Stimulated activated CD4-positive, alpha-beta T cell treated with anti-CD3 and anti-CD28 coated beads, Interleukin-1b, Interleukin-23, amount 100 ng/mL, for 4 hours (primary cell): ENCODE measurements at places on chromosomes 13 and 19.
A peak's percentile ranks its signal among the peaks of the same experiment; 100 is the strongest.

- no peak for DNase-seq
Observed at GRCh38 chr13:111302045-111302726, 18.3 kb upstream of the TEX29 start.

DNA sequence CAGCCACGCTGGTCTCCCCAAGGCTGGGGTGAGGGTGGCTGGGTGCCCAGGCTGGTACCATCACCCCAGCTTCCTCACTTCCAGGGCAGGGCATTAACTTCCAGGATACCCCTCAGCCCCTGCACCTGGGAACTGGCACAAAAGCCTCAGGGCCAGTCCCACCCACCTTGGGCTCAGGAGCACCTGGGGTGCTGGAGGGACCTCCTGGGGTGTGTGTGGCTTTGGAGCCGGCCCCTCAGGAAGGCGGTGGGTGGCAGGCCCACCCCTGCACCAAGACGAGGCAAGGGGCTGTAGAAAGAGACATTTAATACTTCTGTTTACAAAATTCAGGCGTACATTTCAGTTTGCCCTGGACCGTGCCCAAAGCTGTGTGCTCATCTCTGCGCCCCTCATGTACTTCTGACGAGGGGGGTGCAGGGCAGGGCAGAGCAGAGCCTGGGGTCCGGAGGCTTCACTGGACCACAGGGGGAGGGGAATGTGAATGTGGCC, 16.8 kb downstream of the MPND start:
- DNase-seq, result no peak

GRCh38 chr13:77460195-77460594, 75.3 kb upstream of the SCEL start:
- no peak for DNase-seq

DNA sequence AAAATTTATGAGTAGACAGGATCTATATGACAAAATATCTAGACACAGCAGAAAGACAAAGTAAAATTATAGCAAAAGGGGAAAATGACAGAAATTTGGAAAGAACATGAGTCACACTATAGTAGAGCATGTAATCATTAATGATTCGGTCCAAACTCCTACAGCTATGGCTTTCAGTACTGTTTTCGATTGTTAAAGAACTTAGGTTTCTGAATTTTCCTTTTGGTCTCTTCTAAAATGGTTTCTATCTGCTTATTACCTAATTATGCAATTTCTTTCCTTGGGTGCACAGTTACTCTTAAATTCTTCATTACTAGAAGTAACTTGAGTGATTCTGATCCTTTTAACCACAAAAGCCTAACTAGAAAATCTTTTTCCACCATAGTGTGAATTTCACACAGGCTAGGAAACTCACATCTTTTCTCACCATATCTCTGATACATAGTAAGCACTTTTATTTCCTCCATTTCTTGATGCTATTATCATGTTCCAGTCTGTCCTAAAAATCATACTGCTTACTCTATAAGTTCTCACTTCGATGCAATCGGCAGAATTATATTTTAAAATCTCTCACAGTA, 1101.4 kb downstream of the PCDH9 start:
- no peak for DNase-seq

GRCh38 chr19:34838753-34839431, 65.9 kb upstream of the ZNF599 start:
- DNase-seq, result peak; percentile 14

DNA sequence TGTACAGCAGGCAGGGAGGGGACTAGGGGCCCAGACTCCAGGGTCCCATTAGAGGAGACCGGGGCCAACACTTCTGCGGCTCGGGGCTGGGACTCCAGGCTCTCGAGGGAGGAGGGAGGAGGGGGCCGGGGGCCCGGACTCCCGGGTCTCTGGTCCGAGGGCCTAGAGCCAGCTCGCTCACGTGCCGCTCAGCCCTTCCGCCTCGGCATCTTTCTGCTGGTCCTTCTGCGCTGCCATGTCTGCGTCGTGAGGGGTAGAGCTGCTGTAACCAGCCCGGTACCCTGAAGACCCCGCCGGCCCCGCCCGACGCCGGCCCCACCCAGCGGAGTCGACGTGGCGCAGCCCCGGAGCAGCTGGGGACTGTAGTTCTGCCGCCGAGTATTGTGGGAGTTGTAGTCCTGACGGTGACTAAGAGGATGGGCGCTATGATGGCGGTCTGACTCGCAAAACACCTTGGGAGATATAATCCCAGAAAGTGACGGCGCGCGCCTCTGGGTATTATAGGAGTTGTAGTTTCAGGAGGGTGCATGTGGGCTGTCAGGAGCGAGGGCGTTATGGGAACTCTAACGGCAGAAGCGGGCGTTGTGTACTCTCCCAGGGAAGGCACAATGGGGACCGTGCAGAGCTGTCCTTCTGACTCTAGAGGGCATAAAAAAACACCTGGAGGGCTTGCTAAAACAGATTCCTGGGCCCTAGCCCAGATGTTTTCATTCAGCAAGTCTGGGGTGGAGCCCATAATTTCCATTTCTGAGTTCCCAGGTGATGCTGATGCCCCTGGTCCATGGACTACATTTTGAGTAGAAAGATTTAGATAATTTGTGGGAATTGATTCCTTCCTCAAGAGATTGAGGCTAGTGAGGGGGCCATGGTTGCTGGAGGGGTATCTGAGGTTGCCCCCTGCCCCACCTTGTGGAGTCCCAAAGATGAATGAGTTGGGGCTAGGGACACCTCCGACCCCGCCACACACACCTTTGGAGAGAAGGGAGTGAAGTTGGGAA, at the start of gene RABAC1:
Gene RABAC1 (minus strand): TSS at position 266 of the 998 bp plus-strand sequence. CDS start 29 bp downstream, at position 237.
- peak; percentile 81 for DNase-seq

GRCh38 chr13:76438050-76438449, 448.2 kb downstream of the KCTD12 start:
- DNase-seq, result no peak

GRCh38 chr13:70249332-70250064, 141.2 kb upstream of the KLHL1 start:
- DNase-seq, result no peak
